ENCODE measurements at places on chromosomes 5 and 9.

- DNase-seq = no peak
These were observed 266.2 kb upstream of the CYLC2 start for GRCh38 chr9:102728946-102729345.

- DNase-seq = no peak
These were observed 220.5 kb downstream of the SH3GL2 start for GRCh38 chr9:17799369-17799768.

DNA sequence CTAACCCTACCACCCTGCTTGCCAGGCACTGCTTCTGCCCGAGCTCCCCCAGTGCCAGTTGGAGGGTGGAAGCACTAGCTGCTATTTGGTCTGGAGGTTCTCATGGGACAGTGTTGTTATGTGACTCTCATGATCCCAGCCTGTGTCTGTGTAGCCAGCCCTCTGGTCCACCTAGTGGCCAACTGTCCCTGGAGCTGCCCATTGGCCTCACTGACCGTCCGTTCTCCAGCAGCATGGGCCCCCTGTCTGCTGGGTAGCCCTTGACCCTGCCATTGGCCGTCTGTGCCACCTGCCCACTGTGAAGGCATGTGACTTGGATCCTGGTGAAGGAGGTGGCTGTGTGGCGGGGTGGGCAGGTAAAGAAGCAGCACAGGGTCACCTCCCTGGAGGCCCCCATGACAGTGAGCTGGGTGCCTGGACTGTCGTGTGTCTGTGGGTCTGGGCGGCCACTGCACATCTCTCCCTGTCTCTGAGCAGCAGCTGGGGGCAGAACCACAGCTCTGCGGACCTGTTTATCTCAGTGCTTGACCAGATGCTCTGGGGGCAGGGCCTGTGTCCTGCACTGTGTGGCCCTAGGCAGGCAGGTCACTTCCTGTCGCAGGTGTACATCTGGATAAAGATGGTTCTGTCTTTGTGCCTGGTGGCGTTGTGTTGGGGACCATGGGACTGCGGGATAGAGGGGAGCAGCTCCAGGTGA is 11.4 kb downstream of the PHF2 start:
- no peak for DNase-seq

DNA sequence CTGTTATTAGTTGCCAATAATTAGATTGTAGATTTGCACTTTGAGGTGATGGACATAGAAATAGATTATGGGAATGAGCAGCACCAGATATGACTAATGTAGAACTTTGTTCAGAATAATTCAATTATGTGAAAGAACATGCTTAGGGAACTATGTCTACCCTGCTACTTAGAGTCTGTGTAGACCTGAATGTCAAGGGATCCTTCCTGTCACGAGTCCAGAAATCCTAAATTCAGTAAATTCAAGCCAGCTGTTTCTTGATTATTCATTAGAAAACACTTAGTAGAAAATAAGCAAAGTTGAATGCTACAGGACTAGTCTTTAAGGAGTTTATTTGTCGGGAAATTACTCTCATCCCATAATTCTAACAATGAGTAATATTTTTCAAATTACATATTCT is 887.3 kb upstream of the SEMA6A start:
- DNase-seq = no peak

DNA sequence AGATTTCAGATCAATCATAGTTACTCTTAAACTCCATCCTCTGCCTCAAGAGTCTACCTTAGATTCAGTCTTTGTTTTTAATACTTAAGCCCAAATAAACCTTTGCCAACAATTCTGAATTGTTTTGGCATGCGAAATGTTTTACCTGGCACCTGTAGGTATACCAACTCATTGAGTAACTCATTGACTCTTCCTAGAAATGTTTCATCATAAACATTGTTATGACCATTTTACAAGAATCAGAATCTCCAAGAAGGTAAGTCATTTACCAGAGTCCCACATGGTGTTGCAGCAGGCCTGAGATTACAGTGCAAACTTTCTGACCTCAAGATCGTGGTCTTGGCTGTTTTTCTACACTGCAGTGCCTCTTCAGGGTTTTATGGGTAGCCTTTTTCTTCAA is 750.4 kb downstream of the BRINP1 start:
- DNase-seq = no peak
